ENCODE measurements at places on chromosomes 16 and 17. TPM values are rescaled to one million over a fixed set of nuclear protein-coding genes. Genes with fewer than 3 reads are reported as not detected.

DNA sequence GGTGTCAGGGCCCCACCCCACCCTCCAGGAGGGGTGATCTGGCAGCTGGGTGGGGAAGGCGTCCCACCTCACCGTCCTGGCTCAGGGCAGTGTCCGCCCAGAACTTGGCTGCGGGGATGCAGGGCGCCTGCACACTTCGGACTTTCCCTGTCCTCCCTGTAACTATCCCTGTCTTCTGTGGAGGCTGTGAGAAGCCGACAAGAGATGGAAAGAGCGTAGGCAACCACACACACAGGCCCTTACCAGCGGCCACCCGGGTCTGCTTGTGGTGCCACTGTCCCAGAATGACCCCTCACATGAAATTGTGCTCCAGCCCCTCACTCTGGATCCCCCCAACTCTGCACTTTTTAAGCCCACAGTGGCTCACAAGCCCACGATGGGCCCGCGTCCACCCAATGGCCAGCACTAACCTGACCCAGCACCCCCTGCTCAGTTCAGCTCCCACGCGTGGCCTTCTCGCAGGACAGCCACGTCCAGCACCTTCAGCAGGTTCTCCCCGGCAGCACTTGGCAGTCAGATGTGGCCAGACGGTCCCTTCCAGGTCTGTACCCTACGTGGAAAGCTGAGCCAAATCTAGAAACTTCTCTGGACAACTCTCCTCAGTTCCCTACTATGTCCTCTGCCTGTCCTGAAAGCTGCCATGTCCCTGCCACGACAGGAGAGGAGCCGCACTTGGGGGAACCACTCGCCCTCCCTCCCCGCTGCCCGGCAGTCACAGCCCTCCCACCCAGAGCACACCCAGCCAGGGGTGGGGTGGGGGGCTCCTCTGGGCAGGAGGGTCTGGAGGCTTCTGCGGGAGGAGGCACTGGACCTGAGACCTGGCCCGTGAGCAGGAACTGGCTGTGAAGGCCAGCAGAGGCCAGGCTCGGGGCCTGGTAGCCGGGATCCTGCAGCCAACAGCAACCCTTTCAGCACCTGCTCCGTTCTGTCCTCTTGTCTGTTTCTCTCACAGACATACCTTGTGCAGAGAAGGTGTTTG lies 38.0 kb downstream of the PEMT start:
- no peak for DNase-seq

GRCh38 chr17:45376171-45377005 lies 56.3 kb downstream of the ARHGAP27 start:
- no peak for DNase-seq

KRT31 gene
- not detected for polyA plus RNA-seq

SPATA32 gene
- not detected for polyA plus RNA-seq

DNA sequence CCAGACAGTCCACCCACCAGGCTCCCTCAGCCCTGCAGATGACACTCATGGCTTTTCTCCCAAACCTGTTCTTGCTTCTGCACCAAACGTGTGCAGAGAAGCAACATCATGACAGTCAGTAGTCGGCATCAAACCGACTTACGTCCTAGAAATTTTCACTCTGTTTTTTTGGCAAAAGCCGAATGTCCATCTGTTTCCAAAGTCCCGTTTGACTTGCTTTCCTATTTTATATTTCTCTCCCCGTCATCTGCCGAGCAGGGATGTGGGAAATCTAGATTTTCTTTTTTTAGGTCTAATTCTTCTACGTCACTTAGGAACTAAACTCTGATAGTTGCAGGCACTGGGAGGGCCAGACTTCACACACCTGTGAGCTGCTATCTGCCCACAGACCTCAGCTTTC lies 104.9 kb downstream of the RMI2 start:
- no peak for DNase-seq

DNA sequence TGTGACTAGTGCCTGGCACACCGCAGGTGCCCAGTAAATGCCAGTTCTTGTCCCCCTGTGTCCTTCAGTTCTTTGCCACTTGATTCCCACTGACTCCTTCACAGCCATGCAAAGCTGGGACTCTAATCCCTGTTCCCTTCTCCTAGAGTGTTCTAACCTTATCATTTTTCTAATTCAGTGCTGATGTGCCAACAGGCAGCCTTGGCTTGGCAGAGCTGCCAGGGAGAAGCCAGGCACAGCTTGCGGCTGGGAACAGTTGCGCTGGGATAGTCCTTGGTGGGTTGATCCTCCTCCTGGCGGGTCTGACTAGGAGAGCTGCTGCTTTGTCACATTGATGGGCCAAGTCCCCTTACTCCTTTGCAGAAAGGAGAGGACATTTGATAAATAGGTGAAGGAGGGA lies 654.2 kb downstream of the HS3ST4 start:
- DNase-seq: no peak

- no peak for DNase-seq
These were observed 544 bp upstream of the EVI2A start for GRCh38 chr17:31321966-31322365.

GRCh38 chr16:79098907-79099306 lies 501.6 kb downstream of the MAF start:
- no peak for DNase-seq

DNA sequence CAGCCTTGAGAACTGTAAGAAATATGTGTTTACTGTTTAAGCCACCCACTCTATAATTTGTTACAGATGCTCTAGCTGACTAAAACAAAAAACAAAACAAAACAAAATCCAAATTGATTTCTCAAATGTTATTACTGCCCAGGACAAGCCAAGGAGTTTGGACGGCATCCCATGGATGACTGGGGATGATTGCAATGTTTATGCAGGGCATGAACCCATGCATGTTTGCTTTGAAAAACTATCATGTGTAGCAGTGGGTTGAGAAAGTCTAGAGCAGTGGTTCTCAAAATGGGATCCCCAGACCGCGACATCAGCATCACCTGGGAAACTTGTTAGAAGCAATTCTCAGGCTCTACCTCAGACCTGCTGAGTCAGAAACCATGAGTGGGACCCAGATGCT lies 223.2 kb upstream of the PSMD7 start:
- DNase-seq: no peak

DNA sequence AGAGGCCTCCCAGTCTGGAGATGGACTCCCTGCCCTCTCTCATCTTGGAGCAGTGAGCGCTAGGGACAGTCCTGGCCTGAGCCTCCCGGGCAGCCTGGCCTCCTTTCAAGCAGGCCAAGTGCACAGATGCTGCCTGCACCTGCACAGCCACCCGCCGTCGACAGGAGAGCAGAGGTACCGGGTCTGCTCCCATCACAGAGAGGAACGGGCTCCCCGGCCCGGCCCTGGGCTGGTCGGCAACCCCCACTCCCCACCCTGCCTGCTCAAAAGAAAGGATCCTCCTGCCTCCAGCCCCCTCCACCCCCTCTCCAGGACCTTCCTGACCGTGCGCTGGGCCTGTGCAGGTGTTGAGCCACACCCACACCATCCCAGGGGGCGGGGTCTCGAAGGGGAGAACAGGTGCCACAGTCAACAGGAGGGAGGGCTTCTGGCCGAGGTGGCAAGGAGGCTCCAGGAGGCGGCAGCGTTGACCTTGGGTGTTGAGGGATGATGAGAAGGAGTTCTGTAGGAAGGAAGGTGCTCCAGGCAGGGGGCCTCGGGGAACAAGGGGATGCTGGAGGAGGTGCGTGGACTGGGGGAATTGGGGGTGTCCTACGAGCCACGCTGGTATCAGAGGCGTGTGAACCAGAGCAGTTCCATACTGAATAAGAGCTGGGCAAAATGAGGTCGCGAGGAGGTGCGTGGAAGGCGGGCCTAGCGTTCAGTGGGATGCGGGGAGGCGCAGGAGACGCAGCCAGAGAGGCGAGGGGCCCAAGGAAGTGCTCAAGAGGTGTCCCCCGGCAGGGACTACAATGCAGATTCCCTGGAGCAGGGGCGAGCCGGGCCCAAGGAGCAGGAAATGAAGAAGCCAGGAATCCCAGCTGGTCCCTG lies 967 bp upstream of the CDH15 start:
- no peak for DNase-seq

GRCh38 chr17:45869676-45870341 lies 24.5 kb upstream of the MAPT start:
- DNase-seq: no peak

DNA sequence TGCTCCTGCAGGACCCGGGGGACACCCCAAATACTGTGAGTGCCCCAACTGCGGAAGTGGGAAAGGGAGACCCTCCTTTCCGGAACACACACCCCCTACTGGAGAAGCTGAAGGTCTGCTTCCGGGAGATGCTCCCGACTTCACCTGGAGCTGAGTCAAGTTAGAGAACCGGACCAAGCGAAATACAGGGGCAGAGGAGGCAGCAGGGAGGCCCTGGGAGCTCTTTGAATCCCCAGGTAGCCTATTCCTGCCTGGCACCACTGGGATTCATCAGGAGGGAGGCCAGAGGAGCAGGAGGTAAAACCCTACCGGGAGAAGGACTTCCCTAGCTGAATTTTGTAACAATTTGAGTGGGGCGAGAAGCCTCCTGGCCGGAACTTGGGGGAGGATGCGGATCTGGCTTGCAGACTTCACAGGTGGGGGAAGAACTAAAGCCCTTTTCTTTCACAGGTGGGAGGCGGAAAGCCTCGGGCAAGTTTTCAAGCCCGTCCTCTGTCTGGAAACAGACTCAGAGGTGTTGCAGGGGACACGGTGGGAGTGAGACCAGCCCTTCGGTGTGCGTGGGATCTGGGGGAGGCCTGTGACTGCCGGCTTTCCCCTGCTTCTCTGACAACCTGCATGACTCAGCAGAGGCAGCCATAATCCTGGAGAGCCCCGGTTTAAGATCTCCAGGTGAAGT lies 22.4 kb upstream of the TEKT1 start:
- no peak for DNase-seq

DNA sequence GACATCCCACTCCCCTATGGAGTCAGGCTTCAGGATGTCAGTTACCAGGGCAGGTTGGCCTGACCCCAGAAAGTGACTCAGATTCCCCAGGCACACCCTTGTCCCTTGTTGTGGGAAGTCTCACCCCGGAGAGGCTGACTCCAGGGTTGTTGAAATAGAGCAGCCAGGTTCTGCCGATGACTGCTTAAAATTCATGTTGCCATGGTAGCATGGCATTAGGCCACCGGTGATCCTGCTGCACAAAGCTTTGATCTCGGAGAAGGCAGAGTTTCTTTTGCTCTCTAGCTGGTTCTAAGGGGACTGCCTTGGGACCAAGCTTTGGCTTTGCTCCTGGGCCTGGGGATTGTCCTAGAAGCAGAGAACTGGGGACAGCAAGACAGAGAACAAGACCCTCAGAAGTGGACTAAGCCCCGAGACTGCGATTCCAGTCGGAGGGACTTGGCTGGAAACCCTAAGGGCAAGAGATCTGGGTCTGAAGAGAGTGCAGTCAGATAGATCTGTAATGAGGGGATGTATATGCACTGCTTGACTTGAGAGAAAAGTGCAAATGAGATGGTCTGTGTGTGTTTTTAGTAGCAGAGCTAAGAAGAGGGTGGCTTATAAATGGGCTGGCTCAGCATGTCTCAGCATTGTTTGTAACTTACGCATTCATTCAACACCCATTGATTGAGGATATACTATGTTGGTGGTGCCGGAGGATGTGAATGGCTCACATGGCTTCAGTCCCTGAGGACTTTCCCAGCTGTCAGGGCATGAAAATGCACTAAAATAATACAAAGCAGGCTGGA lies 106.9 kb downstream of the RGS9 start:
- DNase-seq: peak; percentile 80

NRN1L gene
- 1.6 TPM for polyA plus RNA-seq

Data from spinal cord (tissue), 10 donors.